ENCODE measurements at places on chromosomes 3 and 15. TPM values are rescaled to one million over a fixed set of nuclear protein-coding genes. Genes with fewer than 3 reads are reported as not detected.

Gene FRMD5
- polyA plus RNA-seq: 0.32 TPM

Gene TF
- polyA plus RNA-seq: 0.88 TPM

Gene ZNF639
- 17.9 TPM for polyA plus RNA-seq

Gene CD200R1
- 0.13 TPM for polyA plus RNA-seq

Gene ADAMTS7
- polyA plus RNA-seq: 0.82 TPM

Gene CLDN11
- polyA plus RNA-seq: 1.6 TPM

Gene EFL1
- polyA plus RNA-seq: 9.2 TPM

Gene IL12A
- not detected for polyA plus RNA-seq

DNA sequence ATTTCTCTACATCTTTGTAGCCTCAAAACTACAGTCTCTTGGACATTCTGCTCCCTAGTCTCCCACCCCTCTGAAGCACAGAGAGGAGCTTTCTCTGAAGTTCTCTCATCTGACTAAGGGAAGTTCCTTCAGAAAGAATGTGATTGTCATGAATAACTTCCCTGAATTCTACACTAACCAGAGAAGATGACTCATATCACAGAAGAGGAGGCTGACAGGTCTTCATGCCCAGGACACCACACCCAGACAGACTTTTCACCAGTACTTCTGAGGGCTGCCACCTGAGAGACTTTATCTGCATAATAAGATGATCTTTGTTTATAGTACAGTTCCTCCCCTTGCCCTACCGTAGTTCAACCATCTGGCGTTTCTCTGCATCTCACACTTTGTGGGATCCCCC, 52.8 kb downstream of the CDIN1 start:
- DNase-seq: no peak

GRCh38 chr3:1195947-1196346, 103.1 kb downstream of the CNTN6 start:
- DNase-seq: no peak

DNA sequence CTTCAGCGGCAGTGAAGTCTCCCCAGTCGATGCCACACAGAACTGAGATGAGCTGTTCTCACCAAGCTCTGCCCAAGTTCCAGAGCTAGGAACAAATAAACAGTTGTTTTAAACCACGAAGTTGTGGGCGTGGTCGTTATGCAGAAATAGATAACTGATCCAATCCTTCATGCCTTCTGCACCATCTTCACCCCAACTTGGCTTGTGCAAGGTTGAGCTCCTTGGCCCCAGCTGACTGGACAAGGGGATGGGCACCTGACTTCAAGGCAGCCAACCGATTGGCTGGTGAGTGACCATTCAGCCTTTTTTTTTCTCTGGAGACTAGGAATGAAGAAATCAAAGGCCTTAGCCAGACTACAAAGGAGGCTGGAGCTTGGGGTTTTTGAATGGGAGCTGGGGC, 23.9 kb downstream of the LINGO1 start:
- no peak for DNase-seq

DNA sequence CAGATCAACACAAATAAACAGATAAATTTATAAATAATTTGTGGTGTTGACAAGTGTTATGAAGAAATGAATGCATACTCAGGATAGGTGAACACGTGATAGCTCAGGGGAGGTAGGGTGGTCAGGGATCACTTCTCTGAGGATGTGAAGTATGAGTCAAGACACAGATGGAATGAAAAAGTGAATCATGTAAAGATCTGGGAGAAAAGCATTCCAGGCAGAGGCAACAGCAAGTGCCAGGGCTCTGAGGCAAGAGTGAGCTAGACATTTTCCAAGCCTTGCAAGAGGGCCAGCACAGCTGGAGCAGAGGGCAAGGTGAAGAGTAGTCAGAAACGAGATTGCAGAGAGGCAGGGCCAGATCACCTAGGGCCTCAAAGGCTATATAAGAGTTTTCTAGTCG, 177.8 kb downstream of the WNT5A start:
- no peak for DNase-seq

DNA sequence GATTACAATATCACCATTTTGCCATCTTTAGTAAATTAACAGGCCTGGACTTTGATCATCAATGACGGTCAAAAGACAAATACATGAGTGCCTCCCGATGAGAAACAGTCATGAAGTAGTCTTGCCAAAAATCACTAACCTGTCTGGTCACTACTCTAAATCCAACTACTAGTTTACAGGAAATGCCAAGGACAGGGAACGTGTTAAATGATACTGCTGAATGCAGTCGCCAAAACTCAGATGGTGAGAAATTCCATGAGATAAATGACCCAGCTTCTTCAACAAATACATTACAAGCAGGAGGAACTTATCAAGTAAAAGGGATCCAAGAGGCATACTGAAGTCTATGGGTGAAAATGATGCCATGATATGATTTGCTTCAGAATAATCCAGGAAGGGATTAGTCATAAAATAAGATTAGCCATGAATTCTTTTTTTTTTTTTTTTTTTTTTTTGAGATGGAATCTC, 35.8 kb upstream of the ATP13A3 start:
- no peak for DNase-seq
